Endothelial cell (in vitro differentiated cells): ENCODE measurements at places on chromosomes 2 and 18.
A peak's percentile ranks its signal among the peaks of the same experiment; 100 is the strongest.

DNA sequence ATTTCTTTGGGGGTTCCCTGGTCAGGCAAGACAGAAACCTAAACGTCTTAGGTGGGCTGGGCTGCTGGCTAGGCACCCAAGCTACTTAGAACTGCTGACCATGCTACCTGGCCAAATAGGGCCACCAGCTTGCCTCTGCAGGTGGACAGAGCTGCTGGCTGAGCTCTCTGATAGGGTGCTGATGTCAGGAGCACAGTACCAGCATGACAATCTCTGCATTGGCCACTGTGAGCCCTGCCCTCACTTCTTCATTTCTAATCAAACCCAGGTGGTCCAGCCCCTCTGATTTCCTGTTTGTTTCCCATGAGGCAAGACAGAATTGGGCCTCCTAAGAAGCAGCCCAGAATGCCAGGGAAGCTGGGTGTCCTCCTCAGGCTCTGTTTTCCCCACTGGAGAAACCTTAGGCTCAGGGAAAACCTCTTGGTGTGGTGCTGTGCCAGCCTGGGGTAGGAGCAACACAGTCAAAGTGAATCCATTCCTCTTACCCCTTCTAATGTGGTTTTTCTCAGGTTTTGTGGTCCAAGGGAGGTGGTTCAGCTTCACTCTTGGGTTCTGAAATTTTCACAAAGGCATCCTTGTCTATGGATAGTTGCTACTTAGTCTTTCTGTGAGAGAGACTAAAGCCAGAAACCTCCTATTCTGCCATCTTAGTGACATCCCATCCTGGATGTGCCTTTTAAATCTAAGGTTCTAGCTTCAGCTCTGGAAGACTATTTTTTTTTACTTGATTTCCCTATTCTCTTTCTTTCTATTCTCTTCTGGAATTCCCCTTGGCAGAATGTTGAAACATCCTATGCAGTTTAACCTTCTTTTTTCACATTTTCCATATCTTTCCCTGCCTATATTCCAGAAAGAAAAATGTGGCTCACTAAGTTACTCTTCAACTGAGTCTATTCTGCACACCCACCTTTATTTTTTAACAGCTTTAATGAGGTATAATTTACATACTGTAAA, 15.2 kb downstream of the SP100 start:
- no peak for DNase-seq

DNA sequence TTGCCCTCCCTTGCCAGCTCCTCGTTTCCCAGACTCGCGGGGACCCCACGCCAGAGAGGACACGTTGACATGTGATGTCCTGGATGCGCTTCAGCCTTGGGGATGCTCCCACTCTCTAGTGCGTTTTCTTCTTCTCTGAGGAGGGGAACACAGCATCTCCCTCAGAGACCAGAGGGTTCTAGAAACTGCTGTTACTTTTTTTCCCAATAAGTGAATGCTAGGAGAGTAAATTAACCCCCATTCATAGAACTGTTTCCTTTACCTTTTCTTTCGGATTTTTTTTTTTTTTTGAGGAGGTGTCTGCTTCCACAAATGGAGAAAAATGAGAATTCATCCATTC, 370 bp upstream of the EFEMP1 start:
- DNase-seq = no peak

DNA sequence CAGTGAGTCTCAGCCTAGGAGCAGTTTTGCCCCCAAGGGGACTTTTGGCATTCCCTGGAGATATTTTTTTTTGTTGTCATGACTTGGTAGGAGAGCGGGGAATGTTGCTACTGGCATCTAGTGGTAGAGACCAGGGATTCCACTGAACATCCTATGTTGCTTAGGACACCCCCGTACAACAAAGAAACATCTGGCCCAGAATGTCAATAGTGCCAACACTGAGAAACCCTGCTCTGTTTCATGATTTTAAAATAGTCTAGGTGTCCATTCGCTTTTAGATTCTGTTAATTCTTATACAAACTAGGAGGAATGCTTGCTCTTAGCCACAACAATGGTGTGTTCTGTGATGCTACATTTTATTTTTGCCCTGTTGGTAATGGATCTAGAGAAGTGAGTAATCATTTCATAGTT, 225.8 kb upstream of the SIX3 start:
- DNase-seq = peak; percentile 17

DNA sequence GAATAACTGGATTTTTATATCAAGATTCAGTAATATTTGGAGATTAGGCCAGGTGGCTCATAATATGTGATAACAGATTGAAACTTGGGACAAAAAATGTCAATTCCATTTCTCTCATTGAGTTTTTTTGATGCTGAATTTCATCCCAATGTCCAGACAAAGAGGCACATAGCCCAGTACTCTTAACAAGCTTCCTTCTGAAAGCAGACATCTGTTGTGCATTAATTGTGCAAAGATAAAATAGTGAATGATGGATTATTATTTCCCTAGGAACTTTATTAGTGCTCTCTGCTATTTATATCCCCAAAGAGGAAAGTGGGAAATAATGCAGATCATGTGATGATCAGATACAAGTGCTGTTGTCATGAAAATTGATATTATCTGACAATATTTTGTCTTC, 234.1 kb downstream of the CCDC102B start:
- DNase-seq = no peak

DNA sequence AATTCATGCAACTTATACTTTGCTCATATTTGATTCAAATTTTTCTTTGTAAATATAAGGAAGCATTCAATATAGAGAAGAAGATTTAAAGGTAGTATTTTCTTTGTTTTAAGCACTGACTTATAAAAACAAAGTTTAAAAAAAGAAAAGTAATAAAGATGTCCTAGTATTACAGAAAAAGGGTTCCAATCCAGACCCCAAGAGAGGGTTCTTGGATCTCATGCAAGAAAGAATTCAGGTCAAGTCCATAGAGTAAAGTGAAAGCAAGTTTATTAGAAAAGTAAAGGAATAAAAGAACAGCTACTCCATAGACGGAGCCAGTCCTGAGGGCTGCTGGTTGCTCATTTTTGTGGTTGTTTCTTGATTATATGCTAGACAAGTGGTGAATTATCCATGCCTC, 267.9 kb downstream of the CTNNA2 start:
- DNase-seq = no peak

- no peak for DNase-seq
Observed at GRCh38 chr2:73074110-73075069, 2.9 kb upstream of the SFXN5 start.

DNA sequence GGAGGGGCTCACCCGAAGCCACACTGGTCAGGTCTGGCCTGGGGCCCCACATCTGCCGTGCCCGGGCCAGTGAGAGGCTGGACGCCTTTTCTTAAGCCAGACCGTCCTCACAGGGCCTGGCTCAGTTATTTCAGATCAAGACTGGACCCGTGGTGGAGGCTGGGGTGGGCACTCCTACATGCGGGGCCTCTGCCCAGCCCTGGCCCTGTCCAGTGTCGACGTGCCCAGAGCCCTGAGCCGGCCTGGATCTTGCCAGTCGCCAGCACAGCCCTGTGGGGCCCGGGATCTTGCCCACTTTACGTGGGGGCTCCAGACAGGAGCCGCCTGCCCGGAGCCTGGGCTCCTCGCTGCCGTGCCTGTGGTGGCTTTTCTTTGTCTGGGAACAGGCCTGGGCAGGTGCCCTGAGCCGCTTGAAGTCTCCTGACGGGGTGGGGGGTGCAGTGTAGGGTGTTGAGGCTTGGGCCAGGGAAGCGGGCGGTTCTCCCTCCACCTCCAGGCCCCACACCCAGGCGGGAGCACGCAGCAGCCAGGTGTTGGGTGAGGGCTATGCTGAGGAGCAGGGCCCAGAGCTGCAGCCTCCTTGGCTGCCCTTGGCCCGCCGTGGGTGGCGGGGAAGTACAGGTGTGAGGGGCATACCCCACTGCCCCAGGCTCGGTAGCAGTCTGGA, 6.0 kb downstream of the GPC1 start:
- no peak for DNase-seq
